Epithelial cell of umbilical artery (primary cell): ENCODE measurements at places on chromosomes 7 and 10. TPM values are rescaled to one million over a fixed set of nuclear protein-coding genes. Genes with fewer than 3 reads are reported as not detected.

Gene ENTPD1
- 16.0 and 24.0 TPM in 2 replicates for total RNA-seq

Gene AMZ1
- not detected in 2 replicates for total RNA-seq

Gene HOXA6
- total RNA-seq: 2.6 and 2.9 TPM in 2 replicates

Gene ZDHHC4
- total RNA-seq: 33.0 and 37.7 TPM in 2 replicates

Gene TMEM196
- total RNA-seq: not detected in 2 replicates

Gene TAS2R39
- not detected in 2 replicates for total RNA-seq

Gene PRKCQ
- total RNA-seq: 0.65 and 2.1 TPM in 2 replicates

Gene INSIG1
- 99.1 and 154 TPM in 2 replicates for total RNA-seq

Gene STK17A
- 61.6 and 75.0 TPM in 2 replicates for total RNA-seq

Gene RTKN2
- 1.2 and 1.3 TPM in 2 replicates for total RNA-seq

Gene MSS51
- total RNA-seq: 0.65 and 1.4 TPM in 2 replicates
